ENCODE measurements at places on chromosomes 6 and 20. TPM values are rescaled to one million over a fixed set of nuclear protein-coding genes. Genes with fewer than 3 reads are reported as not detected.

Gene RIPK1
- total RNA-seq: 8.8 TPM

Gene CAP2
- not detected for total RNA-seq

Gene NFKBIL1
- 20.6 TPM for total RNA-seq

Gene BPHL
- 7.5 TPM for total RNA-seq

Gene DEFB124
- total RNA-seq: not detected

Gene MLN
- not detected for total RNA-seq

Gene CST4
- not detected for total RNA-seq

Gene PTP4A1
- 46.8 TPM for total RNA-seq

Gene SLC26A8
- total RNA-seq: not detected

Gene PSORS1C1
- 0.29 TPM for total RNA-seq

Gene RCAN2
- total RNA-seq: 0.37 TPM

GRCh38 chr20:13396022-13396421 lies 174.9 kb downstream of the ISM1 start:
- H3K4me3 ChIP-seq: no peak overlapping the region
- no peaks in the 10 kb centered on the region for H3K4me1 ChIP-seq
- DNase-seq: no peak
- H3K27me3 ChIP-seq: no peaks in the 10 kb centered on the region
- H3K27ac ChIP-seq: no peak overlapping the region

DNA sequence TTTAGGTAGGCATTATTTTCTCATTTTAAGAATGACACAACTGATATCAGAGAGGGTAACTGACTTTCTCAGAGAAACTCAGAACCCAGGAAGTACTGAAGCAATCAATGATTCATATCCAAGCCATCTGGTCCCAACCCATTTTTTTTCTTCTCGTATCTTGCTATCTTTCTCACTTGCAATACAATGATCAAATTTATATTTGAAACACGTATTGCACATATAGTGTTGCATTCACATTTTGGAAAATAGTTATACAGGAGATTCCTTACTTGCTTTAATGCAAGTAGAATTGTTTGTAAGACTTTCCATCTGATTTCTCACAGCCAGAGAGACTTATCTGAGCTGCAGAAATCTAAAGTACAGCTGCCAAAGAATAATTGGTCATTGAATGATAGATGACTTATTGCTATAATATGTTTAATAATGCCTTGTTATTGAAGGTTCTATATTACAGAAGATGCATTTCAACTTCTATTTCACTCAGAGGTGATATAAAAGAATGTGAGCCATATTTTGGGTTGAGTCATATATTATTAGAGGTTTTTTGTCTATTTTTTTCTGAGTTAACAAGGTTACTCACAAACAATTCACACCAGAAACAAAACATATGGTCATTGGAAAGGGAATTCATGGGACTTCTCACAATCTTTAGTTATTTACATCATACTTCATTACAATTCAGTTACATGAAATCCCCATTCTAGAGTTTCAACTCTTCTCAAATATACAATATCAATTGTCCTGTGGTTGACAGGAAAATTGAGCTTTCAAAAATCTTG lies 337.5 kb upstream of the CITED2 start:
- no peak overlapping the region for H3K27ac ChIP-seq
- DNase-seq: no peak
- H3K27me3 ChIP-seq: peaks cover 8% of the 10 kb centered on the region
- H3K4me3 ChIP-seq: no peak overlapping the region

DNA sequence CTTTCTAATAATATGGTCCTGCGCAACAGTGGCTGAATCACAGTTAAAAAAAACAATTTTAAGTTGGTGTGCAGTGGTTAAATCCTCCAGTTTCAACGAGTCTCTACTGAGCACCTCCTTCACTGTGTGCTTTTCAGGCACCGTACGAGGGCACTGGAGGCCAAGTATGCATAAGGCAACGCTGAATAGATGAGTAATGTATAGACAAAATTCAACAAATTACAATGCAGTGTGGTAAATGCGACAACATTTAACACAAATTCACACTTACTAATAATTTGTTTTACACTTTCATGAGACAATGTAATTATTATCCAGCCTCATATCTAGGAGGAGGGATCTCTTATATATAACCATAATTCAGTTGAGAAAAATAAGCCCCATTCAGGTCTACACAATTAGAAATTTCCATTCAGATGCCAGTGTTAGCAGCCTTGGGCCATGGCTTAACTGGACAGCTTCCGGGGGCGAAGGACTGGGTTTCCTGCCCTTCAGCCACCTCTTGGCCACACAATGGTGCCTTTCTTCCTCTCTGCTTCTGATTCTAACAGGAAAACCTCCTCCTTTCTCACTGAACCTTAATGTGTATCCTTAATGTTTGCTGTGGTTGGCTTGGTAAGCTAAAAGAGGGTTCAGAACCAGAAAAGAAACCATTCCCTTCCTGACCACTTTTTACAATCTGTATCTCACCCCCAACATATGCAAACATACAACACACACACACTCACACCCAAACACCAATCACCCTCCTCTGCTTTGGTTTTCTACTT lies 51.9 kb downstream of the B4GALT5 start:
- peaks cover 15% of the 10 kb centered on the region for H3K4me1 ChIP-seq
- DNase-seq: no peak
- H3K4me3 ChIP-seq: no peak overlapping the region
- H3K36me3 ChIP-seq: peaks cover under 1% of the 10 kb centered on the region
- no peak overlapping the region for H3K27ac ChIP-seq
- no peaks in the 10 kb centered on the region for H3K27me3 ChIP-seq

GRCh38 chr6:167699141-167699931 lies 127.4 kb upstream of the AFDN start:
- H3K27ac ChIP-seq: peak overlapping the region; percentile 92
- H3K4me3 ChIP-seq: peak overlapping the region; percentile 61
- H3K4me1 ChIP-seq: peaks cover 19% of the 10 kb centered on the region
- peaks cover 8% of the 10 kb centered on the region for H3K27me3 ChIP-seq
- DNase-seq: peak; percentile 87

GRCh38 chr20:13884803-13885202 lies 100.0 kb downstream of the NDUFAF5 start:
- no peaks in the 10 kb centered on the region for H3K36me3 ChIP-seq
- no peak for DNase-seq
- no peak overlapping the region for H3K27ac ChIP-seq
- H3K27me3 ChIP-seq: peaks cover 8% of the 10 kb centered on the region
- H3K4me1 ChIP-seq: no peaks in the 10 kb centered on the region

GRCh38 chr6:170025341-170025911 lies 265.5 kb downstream of the DLL1 start:
- no peak for DNase-seq
- no peak overlapping the region for H3K4me3 ChIP-seq
- no peaks in the 10 kb centered on the region for H3K36me3 ChIP-seq
- H3K4me1 ChIP-seq: no peaks in the 10 kb centered on the region
- peaks cover 14% of the 10 kb centered on the region for H3K27me3 ChIP-seq

- peak overlapping the region; percentile 96 for H3K4me3 ChIP-seq
- H3K4me1 ChIP-seq: peaks cover 26% of the 10 kb centered on the region
- peak overlapping the region; percentile 100 for H3K27ac ChIP-seq
- DNase-seq: peak; percentile 87
Measured at GRCh38 chr6:26020329-26021000, 57.9 kb downstream of the TRIM38 start.

- no peak overlapping the region for H3K4me3 ChIP-seq
- H3K4me1 ChIP-seq: no peaks in the 10 kb centered on the region
- no peak for DNase-seq
- H3K27ac ChIP-seq: no peak overlapping the region
Measured at GRCh38 chr6:8906699-8907098, 471.4 kb upstream of the SLC35B3 start.

- no peak for DNase-seq
- peaks cover 52% of the 10 kb centered on the region for H3K4me1 ChIP-seq
- H3K36me3 ChIP-seq: no peaks in the 10 kb centered on the region
- H3K27me3 ChIP-seq: no peaks in the 10 kb centered on the region
- no peak overlapping the region for H3K4me3 ChIP-seq
Measured at GRCh38 chr6:16510245-16510644, 251.0 kb downstream of the ATXN1 start.

- H3K36me3 ChIP-seq: peaks cover 11% of the 10 kb centered on the region
- no peak overlapping the region for H3K4me3 ChIP-seq
- H3K27me3 ChIP-seq: no peaks in the 10 kb centered on the region
- no peak overlapping the region for H3K27ac ChIP-seq
- no peak for DNase-seq
Measured at GRCh38 chr6:137216106-137216505, 3.1 kb downstream of the IFNGR1 start.

GRCh38 chr6:41502917-41503671 lies 43.1 kb upstream of the FOXP4 start:
- peak overlapping the region; percentile 5 for H3K4me3 ChIP-seq
- peaks cover 16% of the 10 kb centered on the region for H3K4me1 ChIP-seq
- DNase-seq: no peak

- DNase-seq: no peak
- H3K27me3 ChIP-seq: peaks cover 9% of the 10 kb centered on the region
- H3K4me1 ChIP-seq: no peaks in the 10 kb centered on the region
- no peak overlapping the region for H3K27ac ChIP-seq
- no peaks in the 10 kb centered on the region for H3K36me3 ChIP-seq
- no peak overlapping the region for H3K4me3 ChIP-seq
Measured at GRCh38 chr6:70980727-70981126, 23.9 kb upstream of the B3GAT2 start.

- no peaks in the 10 kb centered on the region for H3K36me3 ChIP-seq
- H3K4me3 ChIP-seq: no peak overlapping the region
- no peak overlapping the region for H3K27ac ChIP-seq
- no peak for DNase-seq
Measured at GRCh38 chr6:136420853-136421252, 129.4 kb downstream of the MAP7 start.

- H3K4me3 ChIP-seq: no peak overlapping the region
- no peak overlapping the region for H3K27ac ChIP-seq
- H3K4me1 ChIP-seq: no peaks in the 10 kb centered on the region
- no peaks in the 10 kb centered on the region for H3K36me3 ChIP-seq
- no peak for DNase-seq
Measured at GRCh38 chr20:51327251-51327841, 215.2 kb downstream of the NFATC2 start.

GRCh38 chr6:139776041-139776440 lies 401.6 kb upstream of the CITED2 start:
- no peak overlapping the region for H3K27ac ChIP-seq
- no peaks in the 10 kb centered on the region for H3K36me3 ChIP-seq
- DNase-seq: no peak

DNA sequence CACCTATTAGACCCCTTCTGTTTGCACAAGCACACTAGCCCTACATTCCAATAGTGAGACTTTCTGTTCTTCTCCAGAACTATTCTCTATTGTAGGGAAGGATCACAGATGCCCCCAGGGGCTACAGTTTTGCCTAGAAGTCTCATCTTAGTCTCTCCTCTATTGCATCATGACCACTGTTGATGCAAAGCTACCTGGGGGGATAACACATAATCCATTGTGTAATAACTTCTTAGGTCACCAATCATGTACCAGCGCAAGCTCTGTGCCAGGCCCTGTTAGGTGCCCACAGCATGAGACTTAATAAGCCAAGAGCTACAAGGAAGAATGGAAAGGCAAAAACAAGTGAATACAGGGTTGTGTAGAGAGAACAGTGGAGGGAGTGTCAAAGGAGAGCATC lies 98.1 kb upstream of the TNFAIP3 start:
- H3K4me1 ChIP-seq: peaks cover 12% of the 10 kb centered on the region
- DNase-seq: no peak
- no peak overlapping the region for H3K27ac ChIP-seq
- no peaks in the 10 kb centered on the region for H3K27me3 ChIP-seq

GRCh38 chr20:49405062-49405683 lies 77.3 kb downstream of the KCNB1 start:
- no peaks in the 10 kb centered on the region for H3K36me3 ChIP-seq
- H3K4me3 ChIP-seq: no peak overlapping the region
- no peak for DNase-seq
- no peaks in the 10 kb centered on the region for H3K4me1 ChIP-seq
- no peak overlapping the region for H3K27ac ChIP-seq

DNA sequence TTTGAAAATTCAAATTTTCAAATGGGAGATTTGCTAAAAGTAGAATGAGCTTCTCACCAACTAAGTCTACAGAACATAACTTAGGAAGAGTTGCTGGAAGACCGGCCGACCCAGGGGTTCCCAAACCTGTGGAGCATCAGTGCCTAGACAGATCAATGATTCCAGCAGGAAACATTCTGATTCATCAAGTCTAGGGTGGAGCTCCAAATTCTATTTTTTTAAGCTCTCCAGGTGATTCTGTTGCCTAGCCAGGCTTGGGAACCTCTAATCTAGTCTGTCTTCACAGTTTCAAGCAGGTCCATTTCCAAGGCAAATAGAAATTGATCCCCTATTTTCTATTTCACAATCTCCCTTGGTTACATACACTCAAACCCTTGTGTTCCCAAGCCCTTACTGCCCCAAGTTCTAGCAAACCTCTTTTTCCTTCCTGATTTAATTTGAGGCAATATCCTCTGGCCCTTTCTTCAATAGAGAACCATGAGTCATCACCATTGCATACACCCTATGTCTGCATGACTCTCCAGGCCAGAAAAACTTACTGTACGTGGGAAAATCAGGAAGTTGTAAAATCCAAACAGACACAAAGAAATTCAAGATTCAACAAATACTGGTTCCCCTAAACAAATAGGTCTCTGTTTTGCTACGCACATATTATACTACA lies 8.9 kb downstream of the ATXN1 start:
- H3K27me3 ChIP-seq: no peaks in the 10 kb centered on the region
- peaks cover 10% of the 10 kb centered on the region for H3K36me3 ChIP-seq
- peaks cover 44% of the 10 kb centered on the region for H3K4me1 ChIP-seq
- no peak overlapping the region for H3K4me3 ChIP-seq

- peaks cover 3% of the 10 kb centered on the region for H3K27me3 ChIP-seq
- H3K4me3 ChIP-seq: no peak overlapping the region
- no peaks in the 10 kb centered on the region for H3K4me1 ChIP-seq
- no peak overlapping the region for H3K27ac ChIP-seq
- no peak for DNase-seq
- no peaks in the 10 kb centered on the region for H3K36me3 ChIP-seq
Measured at GRCh38 chr6:100161782-100162365, 167.9 kb upstream of the MCHR2 start.

DNA sequence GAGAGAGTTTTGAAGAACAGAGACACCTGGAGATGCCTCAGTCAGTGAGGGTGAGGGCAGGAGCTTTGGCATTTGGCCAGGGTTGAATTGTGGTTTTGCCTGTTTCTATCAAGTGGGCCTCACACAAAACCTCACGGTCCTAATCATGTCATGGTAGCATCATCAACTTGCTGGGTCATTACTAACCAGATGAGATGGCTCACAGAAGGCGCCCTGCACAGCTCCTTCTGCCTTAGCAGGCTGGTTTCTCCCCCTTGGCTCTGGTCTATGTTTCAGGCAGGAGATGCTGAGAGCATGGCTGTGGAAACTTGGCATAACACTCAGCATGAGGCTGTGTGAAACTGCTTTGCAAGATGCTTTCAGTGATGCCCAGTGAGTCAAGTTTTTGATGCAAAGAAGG lies 99.3 kb downstream of the LRRC1 start:
- peak; percentile 59 for DNase-seq
- H3K27me3 ChIP-seq: no peaks in the 10 kb centered on the region
- no peak overlapping the region for H3K27ac ChIP-seq
- H3K4me1 ChIP-seq: peaks cover 6% of the 10 kb centered on the region

DNA sequence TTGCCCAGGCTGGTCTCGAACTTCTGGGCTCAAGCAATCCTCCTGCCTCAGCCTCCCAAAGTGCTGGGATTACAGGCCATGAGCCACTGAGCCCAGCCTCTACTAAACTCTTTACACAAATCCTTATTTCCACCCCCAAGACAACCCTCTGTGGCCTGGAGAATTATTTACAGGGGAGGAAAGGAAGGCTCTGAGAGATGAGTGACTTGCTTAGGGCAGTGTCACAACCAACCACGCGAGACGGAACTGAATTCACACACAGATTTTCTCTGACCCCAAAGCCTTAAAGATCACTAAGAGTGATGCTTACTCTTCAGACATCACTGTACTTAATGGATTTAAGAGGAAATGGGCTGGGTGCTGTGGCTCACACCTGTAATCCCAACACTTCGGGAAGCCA lies 86.2 kb downstream of the RIPOR3 start:
- no peaks in the 10 kb centered on the region for H3K4me1 ChIP-seq
- H3K36me3 ChIP-seq: no peaks in the 10 kb centered on the region
- DNase-seq: no peak
- no peak overlapping the region for H3K4me3 ChIP-seq

Measured in activated naive CD4-positive, alpha-beta T cell treated with anti-CD3 and anti-CD28 coated beads for 36 hours (primary cell).